ENCODE measurements at places on chromosomes 3 and 15.
A peak's percentile ranks its signal among the peaks of the same experiment; 100 is the strongest.

DNA sequence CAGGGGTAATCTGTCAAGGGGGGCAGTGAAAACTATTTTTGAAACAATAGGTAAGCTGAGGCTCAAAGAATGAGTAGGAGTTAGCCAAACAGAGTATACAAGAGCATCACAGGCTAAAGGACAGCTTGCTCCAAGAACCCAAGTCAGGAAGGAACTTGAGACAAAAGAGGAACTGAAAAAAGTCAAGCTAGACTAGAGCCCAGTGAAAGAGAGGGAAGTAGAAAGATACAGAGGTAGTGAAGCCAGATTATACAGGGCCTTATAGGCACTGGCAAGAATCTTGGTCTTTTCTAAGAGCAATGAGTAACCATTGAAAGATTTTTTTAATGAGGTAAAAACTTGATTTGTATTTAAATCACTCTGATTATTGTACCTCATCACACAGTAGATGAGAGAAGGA, 69.9 kb downstream of the FILIP1L start:
- DNase-seq = no peak

DNA sequence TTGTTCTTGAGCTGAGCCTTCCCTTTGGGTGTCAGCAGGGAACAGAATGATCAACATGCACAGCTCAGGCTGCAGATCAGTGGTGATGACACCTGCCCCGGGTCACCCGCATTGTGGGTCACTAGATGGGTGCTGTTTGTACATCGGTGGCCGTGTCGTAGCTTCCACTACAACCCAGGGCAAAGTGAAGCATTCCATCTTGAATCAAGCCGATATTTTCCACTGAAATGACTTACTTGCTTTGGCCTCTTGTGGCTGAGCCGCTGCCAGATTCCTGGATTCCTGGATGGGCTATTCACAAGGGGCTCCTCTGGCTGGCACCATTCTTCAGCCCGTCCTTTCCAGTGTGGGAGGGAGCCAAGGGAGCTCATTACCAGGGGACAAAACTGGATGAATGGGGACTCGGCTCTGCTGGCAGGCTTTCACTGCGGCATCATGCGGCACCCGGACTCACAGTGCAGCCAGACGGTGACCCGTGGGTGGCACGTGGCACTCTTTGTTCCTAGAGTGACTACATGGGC, 65.6 kb downstream of the SLCO3A1 start:
- peak; percentile 46 for DNase-seq

DNA sequence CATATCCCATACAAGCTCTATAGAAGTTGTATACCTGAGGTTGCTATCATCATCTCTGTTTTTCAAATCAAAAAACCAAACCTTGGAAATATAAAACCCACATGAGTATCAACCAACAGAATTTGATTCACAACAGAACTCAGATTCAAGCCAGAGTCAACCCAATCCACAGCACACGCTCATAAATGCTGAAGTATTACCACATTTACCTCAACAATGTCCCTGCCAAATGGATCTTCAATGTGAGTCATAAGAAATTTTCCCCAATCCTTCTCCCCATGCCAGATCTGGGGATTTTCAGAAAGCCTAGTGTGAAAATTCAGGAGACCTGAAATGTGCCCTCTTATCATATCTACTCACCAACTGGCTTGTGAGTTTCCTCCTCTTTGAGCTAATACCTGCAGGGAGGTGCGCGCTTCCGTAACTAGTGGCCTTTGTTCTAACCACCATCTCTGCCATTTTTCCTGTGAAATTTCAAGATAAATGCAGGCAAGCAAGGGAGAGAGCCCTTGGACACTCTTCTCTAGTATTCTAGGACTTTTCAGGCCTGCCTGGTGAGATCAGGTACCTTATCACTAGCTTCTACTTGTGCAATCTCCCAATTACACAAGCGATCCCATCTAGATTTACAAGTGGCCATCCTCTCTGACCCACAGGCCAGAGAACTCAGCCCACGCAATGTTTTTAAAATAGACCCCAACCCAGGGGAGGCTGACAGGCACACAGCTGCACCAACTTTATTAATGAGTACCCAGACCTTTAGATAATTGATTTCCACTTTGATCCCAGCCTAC, 1076.9 kb upstream of the CFAP20DC start:
- no peak for DNase-seq

- no peak for DNase-seq
Observed at GRCh38 chr15:34297059-34297458, 40.5 kb downstream of the SLC12A6 start.

GRCh38 chr15:27796405-27797320, 302.5 kb downstream of the OCA2 start:
- no peak for DNase-seq

GRCh38 chr15:66897971-66898370, 167.4 kb upstream of the SMAD3 start:
- no peak for DNase-seq

DNA sequence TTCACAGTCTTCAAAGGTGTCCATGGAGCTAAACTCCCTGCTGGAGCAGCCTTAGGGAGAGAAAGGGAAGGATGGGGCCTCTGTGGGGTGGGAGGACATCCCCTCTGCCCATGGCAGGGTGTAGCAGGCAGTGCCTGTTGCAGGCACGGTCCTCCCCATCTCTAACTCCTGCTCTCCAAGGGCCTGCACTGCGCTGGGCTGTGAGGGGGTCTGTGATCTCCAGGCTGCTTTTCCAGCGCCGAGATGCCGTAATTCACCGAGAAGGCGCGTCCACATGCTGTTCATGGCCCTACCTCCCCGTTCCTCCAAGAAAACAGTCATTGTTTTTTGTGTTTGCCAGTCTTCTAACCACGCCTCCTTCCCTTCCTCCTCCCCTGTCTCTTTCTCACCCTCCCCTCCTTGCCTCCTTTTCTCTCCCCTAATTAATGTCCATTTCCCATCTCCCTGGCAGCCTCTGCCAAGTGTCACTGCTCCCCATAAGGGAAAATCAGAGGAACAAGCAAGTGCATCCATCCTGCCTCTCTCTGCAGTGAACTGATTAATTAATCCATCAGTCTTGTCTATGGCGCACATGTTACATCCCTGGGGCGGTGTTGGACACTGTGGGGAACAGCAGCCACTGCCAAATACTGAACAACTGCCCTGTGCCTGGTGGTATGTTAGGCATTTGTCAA, 17.7 kb upstream of the LAMP3 start:
- no peak for DNase-seq

All from right cardiac atrium (tissue), 5 donors.